ENCODE measurements at places on chromosomes 12 and 14.

DNA sequence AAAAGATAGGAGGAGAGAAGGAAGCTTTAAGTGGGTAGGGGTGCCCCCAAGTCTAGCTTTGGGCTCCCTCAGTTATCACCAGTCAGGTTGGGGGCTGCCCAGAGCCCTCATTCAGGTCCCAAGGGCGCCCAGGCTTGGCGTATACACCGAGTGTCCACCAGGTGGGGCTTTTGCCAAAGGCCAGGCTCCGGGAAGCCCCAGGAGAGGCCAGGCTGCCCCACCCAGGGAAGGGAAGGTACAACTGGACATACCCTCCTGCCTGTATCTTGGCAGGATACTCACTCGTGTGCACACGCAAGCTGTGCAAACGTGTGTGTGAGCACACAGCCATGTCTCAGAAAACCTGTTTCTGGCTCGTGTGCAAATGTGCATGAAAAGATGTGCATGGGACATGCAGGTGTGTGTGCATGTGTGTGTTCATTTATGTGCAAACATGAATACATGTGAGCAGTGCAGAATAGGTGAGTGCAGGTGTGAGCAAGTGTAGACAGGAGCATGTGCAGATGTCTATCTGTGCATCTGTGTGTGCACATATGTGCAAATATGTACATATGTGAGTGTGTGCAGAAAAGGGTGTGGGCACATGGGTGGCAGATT lies 103.9 kb upstream of the MYL2 start:
- DNase-seq: peak; percentile 18

DNA sequence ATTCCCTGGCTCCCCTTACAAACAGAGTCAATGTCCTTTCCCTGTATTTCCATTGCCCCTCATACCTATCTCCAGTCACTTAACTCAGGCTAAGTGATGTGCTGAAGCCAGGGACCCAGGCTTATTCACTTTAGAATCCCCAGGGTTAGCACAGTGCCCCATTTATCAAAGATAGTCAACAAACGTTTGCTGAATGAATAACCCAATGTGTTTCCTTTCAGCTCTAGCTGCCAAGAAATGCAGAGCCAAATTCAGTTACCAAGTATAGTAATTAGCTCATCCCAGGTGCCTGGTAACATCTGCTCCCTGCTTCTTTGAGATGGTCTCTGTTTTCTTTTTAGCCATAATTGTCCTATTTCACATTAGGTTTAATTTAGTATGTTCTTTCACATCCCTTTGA lies 189.5 kb downstream of the PHLDA1 start:
- no peak for DNase-seq

- DNase-seq: no peak
Measured at GRCh38 chr14:49944501-49944900, 51.6 kb downstream of the ARF6 start.

DNA sequence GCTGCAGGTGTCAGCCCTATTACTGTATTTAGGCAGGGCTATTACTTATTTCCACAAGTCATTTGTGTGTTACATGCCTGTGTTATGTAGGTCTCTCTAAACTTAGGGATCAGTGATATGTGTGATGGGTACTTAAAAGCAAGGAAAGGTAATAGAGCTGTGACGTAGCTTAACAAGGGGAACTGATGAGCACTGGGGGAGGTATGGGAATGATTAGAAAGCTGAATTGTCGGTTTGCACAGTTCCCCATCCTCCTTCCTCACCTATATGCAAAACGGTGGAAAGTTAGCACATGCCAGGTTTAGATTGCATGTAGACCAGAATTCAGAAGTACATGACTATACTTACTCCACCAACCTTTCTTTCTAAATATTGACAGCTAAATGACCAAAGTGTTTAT lies 494.3 kb upstream of the GARIN6 start:
- no peak for DNase-seq

DNA sequence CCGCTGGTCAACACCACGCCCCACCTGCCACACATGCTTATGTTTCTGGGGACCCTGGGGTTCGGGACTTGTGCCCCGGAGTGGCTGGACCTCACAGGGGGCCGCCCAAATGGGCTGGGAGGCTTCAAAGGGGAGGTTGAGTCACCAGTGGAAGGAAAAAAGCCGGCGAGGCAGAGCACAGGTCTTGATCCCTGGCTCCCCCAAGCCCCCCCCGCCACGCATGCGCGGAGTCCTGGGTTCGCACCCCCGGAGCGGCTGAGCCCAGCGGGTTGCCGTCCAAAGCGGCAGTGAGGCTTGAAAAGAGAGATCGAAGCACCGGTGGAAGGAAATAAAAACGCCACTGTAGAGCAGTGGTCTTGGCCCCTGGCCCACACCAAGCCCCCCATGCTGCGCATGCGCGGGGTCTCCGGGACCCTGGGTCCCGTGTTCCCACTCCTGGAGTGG lies 313.5 kb downstream of the ALG10 start:
- DNase-seq: no peak
